ENCODE measurements at places on chromosomes 2 and 18.

DNA sequence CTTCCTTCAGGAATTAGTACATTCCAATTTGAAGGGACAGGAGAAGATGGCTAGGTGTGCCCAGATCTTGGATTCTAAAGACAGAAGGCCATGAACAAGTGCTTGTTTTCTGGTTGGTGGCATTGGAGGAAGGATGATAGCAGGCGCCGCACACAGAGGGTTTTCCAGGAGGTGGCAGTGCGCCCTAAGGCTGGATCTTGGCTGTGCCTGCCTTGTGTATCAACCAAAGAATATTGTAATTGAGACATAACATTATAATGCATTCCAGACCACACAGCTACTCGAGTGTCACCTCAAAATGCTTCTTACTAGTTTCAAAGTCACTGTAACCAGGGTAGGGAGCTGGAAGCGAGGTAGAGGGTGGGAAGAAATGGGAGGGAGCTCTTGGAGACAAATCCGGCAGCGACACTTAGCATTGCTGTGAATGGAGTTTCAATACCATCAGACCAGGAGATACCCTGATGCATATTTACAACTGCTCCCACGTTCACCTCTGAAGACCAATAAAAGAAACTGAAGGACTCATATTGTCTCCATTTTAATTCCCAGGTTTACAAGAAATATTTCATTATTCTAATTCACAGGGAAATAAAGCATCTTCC lies 42.5 kb downstream of the CPO start:
- no peak for DNase-seq

- DNase-seq: no peak
These were observed at the start of gene NEU2 for GRCh38 chr2:233032551-233033320. TSS of gene NEU2 (plus strand) at chr2:233032672. CDS start at chr2:233032672, 0 bp downstream.

GRCh38 chr2:188786368-188786841 lies 187.8 kb upstream of the COL3A1 start:
- DNase-seq: no peak

GRCh38 chr2:219334076-219334475 lies 1.5 kb upstream of the RESP18 start:
- DNase-seq: no peak

DNA sequence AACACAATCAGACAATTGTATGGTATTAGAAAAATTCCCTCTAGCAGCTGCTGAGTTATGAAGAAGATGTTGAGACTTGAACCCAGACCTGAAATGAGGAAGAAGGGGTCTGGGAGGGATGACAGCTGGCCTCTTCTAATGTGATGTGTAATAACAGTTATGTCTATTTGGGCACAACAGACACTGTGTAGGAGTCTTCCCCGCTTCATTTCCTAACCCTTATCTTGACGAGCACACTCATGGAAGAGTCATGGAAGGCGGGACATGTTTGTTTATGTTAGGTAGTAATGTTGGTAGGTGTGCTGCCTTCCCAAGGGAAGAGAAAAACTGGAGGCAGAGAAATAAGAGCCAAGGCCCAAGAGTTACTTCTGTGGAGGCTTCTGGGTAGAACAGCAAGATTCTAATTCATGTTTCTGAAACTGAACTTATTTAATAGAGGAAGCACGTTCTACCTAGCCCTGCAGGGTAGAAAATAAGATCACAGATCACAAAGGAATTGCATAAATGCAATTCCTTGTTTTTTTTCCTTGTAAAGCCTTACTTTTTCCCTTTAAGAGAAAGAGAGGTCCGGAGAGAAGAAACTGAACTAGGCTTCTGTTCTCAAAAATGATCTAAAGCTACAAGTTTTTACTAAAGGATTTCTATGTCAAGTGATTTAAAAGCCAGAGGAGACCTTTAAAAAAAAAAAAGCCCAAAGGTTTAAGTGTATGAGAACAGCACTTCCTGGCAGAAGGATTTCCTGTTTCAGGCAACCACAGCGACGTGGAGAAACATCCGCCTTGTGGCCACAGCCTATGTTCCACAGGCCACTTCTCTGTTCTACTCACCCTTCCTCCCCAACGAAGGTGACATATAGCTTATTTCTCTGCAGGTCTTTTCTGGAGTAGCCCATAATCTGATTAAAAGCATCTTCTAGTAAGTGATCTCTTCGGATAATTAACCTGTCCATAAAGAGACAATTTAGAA lies 68.5 kb upstream of the STK17B start:
- DNase-seq: no peak

DNA sequence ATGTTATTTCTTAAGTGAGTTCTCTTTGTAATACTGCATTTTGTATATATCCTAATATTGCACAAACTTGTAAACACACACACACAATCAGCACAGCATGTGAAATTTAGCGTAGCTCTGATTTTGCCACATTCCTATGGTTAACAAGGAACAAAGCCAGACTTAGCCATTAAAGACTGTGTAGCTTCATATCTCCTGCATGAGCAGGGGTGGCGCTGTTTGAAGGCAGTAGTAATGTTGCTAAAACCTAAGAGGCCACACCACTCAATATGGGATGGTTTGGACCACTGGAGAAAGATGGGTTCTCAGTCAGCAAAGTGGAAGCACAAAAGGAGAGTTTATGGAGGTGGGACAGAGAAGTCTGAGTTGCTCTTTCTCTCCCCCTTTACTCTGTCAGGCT lies 61.1 kb upstream of the RND3 start:
- DNase-seq: no peak

- DNase-seq: no peak
These were observed 135.6 kb upstream of the CCDC195 start for GRCh38 chr2:224851811-224852210.

DNA sequence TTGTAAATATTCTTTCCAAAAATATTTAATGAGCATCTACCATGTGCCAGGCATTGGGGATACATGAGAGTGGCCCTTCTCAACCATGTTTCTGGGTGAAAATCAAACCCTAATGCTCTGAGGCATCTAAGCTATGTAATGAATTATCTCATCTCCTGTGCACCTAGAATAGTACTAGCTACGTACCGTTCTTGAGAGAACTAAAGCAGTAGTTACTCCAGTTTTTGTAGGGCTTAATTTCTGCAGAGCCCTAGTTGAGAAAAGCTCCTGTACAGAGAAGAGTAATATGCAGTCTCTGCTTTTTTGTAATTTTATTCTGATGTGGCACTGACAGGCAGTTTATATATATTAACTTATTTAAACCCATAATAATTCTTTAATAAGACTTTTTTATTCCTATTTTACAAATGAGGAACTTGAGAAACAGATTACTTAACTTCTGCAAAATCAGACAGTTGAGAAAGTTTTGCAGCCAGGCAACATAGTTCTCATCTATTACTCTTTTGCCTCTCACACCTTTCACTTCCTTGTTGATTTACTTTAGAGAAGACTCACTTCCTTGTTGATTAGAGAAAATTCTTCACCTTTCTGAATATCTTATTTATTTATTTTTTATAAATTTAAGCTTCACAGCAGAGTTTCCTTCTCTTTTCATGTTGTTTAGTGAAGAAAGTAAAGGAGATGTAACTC lies 3.1 kb downstream of the SPOPL start:
- DNase-seq: no peak

DNA sequence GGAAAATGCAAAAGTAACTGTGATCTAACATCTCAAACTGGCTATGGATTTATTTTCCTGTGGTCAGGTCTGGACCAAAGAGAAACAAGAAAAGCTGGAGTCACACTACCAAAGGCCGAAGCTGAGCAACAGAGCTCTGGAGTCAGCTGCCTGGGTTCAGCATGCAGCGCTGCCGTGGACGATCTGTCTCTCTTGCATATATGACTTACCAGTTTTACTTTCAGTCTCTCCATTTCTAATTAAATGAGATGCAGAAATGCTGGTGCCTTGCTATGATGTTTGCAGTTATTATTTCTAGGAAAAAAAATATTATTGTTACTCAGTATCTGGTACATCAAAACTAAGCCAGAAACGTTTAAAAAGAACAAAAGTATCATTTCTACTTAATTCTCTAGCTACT lies 813.2 kb downstream of the RNF144A start:
- no peak for DNase-seq
